ENCODE measurements at places on chromosomes 13 and 19. TPM values are rescaled to one million over a fixed set of nuclear protein-coding genes. Genes with fewer than 3 reads are reported as not detected.

Gene KLHL1
- total RNA-seq, result not detected

Gene ZNF83
- total RNA-seq, result 63.7 TPM

Gene FCHO1
- 71.9 TPM for total RNA-seq

Gene PRRG2
- 0.84 TPM for total RNA-seq

Gene S1PR4
- 159 TPM for total RNA-seq

Gene ATP4A
- not detected for total RNA-seq

Gene FCER2
- not detected for total RNA-seq

Gene TMEM150B
- total RNA-seq, result 2.1 TPM

Gene ZSCAN4
- total RNA-seq, result not detected

Gene HSD17B14
- 0.49 TPM for total RNA-seq

Gene SWSAP1
- total RNA-seq, result 3.0 TPM

Gene TTC9B
- total RNA-seq, result not detected

Gene MAP4K1
- total RNA-seq, result 310 TPM

Gene IGSF23
- total RNA-seq, result not detected

Gene PSG6
- 0.37 TPM for total RNA-seq

Gene GAPDHS
- not detected for total RNA-seq

Gene FFAR3
- total RNA-seq, result 1.7 TPM

Gene CACNG8
- total RNA-seq, result not detected

Gene KLK10
- total RNA-seq, result not detected

Gene GARIN5A
- 0.64 TPM for total RNA-seq

Gene PRR36
- total RNA-seq, result 0.12 TPM

Gene PCSK4
- 1.3 TPM for total RNA-seq

Gene CYP2A6
- total RNA-seq, result not detected

Gene SIAH3
- not detected for total RNA-seq

Gene TEX101
- not detected for total RNA-seq

Gene GPR12
- total RNA-seq, result not detected

Gene CRLF1
- not detected for total RNA-seq

Gene ANGPTL8
- not detected for total RNA-seq

Gene C1QTNF9
- 0.20 TPM for total RNA-seq

Measured in CD4-positive, CD25-positive, alpha-beta regulatory T cell (primary cell).